ENCODE measurements at places on chromosomes 12 and 14.
A peak's percentile ranks its signal among the peaks of the same experiment; 100 is the strongest.

- DNase-seq, result no peak
Measured at GRCh38 chr12:87802721-87803011, 226.5 kb downstream of the C12orf50 start.

DNA sequence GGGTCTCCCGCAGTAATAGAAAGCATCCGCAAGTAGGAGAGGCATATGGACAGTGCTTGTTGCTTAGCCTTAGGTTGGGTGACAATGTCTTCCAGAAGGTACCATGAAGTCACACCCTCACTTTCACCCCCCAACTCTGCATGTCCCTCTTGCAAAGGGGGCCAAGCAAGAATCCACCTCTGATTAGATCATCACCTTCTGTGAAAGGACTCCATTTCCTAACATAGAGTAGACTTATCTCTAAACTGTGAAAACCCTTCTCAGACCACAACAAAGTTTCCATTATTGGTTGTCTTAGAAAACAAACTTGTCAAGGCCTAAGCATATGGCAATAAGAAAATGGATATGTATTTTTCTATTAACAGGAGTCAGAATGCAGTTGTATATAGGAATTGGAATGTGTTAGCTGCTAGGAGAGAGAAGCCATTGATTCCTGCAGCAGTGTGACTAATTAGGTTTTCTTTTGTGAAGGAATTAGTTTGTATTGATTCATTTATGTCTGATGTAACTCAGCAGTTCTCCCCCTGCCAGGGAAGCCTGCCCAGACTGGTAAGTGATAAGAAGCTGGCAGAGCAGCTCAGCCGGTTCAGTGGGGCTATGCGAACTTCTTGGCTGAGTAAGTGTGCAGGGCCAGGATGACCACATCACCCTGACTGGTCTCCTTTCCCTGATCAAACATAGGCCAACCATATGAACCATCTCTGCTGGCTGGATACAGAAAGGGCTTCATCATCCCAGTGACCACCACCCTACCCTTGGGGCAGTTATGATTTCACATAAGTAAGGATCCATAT, 107.3 kb upstream of the CCDC196 start:
- no peak for DNase-seq

GRCh38 chr14:90513161-90514014, 116.6 kb downstream of the CALM1 start:
- no peak for DNase-seq

DNA sequence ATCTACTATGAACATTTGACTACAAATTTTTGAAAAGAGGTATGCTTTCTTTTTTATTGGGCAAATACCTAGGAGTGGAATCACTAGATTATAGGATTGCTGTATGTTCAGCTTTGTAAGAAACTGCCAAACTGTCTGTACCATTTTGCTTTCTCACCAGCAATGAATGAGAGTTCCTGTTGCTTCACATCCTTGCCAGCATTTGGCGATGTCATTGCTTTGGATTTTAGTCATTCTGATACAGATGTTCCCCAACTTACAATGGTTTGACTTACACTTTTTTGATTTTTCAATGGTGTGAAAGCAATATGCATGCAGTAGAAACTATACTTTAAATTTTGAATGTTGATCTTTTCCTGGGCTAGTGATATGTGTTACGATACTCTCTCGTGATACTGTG, 328.7 kb downstream of the RAD51B start:
- no peak for DNase-seq

DNA sequence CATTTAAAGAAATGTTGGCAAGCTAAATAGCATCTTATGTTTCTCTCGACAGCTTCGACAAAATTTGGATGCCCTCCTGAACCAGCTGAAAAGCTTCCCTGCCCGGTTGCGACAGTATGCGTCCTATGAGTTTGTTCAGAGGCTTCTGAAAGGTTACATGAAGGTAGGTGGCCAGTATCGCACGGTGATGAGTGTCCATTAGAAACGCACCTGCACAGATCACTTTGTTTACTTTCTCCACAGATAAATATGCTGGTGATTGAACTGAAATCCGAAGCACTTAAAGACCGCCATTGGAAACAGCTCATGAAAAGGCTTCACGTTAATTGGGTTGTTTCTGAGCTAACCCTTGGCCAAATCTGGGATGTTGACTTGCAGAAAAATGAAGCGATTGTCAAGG, 36.5 kb downstream of the DYNC1H1 start:
- no peak for DNase-seq

DNA sequence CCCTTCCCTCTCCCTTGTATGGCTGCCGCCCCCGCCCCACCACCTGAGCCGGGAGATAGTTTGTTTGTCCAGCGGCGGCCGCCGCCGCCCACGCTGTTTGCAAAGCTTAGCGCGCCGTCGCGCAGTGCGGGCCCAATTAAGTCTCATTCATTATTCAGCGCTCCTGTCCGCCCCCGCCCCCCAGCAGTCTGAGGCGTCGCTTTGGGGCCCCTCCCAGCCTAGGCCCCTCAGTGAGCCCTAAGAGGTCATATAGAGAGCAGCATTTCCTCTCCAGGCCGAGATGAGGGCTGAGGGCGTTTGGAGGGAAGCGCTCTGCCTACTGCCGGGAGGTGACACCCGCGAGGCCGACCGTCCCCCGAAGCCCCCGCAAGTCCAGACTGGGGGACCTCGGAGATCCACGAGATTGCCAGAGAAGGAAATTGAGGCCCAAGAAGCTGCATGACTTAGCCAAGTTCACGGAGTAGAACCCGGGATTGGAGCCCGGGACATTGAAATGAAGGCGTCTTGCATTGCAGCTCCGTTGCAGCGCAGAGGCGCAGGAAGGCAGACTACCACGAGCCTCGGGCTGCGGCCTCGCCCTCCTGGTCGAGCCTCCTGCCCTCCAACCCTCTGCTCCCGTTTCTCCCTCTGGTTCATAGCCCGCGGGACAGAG, at the start of gene DNAJC22:
DNAJC22 (plus strand) TSS at position 230 of the 652 bp plus-strand sequence. CDS start 1,985 bp downstream, outside the sequence.
- peak; percentile 62 for DNase-seq

GRCh38 chr14:63039866-63040265, 5.4 kb downstream of the KCNH5 start:
- peak; percentile 18 for DNase-seq

- no peak for DNase-seq
Measured at GRCh38 chr14:100535287-100536120, 51.7 kb downstream of the BEGAIN start.

DNA sequence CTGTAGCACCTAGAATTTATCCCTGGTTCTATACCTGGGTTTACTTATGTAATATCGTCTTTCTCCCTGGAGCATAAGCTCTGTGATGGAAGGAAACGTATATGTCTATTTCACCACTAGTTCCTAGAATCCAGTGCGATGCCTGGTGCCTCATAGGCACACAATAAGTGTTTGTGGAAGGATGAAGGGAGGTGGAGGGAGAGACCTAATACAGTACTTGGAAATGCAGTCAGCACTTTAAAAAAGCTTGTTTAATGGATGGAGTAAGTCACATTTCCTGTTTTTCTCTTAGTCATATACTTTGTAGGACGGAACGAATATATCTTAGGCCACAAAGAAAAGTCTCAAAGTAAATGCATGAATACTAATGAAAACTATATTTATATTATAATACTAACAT, 186.5 kb upstream of the HMGA2 start:
- no peak for DNase-seq

- DNase-seq, result no peak
Measured at GRCh38 chr12:100651694-100652093, 78.2 kb downstream of the GAS2L3 start.

- no peak for DNase-seq
Measured at GRCh38 chr12:133165776-133166175, 15.5 kb upstream of the ZNF268 start.

GRCh38 chr14:24351517-24351916, 11.7 kb upstream of the RIPK3 start:
- no peak for DNase-seq

GRCh38 chr12:50589650-50590435, 85.1 kb downstream of the DIP2B start:
- peak; percentile 61 for DNase-seq

DNA sequence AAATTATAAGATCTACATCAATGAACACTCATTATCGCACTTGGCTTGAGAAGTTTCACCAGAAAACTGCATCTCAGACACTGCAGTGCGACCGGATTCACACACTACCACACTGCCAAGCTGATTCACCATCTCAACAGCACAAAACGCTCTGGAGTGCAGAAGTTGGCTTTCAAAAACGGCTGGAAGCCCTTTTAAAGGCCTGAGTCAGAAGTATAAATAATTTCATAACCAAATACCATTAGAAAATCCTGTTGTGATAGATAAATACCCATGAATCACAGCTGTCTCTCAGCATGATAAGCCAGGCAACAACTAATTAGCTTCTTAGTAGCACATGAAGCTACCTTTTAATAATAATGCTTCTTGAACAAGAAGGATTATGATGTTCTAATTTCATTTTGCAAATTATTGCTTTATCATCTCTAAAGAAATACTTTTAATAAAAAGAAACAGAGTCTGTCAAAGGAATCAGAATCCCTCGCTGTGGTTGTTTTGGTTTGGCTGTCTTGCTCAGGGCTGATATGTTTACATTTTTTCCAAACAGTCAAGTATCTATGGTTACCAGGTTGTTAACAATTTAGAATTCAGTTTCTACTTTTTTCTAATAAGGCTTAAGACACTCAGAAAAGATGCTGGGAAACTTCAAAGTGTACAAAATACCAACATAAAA, 51.2 kb downstream of the SLC2A13 start:
- DNase-seq, result no peak

GRCh38 chr12:51867796-51868428, 19.4 kb upstream of the FIGNL2 start:
- DNase-seq, result no peak

- no peak for DNase-seq
Measured at GRCh38 chr12:52243259-52243855, 10.3 kb downstream of the KRT7 start.

GRCh38 chr12:7112041-7112440, 3.0 kb upstream of the C1RL start:
- DNase-seq, result no peak

DNA sequence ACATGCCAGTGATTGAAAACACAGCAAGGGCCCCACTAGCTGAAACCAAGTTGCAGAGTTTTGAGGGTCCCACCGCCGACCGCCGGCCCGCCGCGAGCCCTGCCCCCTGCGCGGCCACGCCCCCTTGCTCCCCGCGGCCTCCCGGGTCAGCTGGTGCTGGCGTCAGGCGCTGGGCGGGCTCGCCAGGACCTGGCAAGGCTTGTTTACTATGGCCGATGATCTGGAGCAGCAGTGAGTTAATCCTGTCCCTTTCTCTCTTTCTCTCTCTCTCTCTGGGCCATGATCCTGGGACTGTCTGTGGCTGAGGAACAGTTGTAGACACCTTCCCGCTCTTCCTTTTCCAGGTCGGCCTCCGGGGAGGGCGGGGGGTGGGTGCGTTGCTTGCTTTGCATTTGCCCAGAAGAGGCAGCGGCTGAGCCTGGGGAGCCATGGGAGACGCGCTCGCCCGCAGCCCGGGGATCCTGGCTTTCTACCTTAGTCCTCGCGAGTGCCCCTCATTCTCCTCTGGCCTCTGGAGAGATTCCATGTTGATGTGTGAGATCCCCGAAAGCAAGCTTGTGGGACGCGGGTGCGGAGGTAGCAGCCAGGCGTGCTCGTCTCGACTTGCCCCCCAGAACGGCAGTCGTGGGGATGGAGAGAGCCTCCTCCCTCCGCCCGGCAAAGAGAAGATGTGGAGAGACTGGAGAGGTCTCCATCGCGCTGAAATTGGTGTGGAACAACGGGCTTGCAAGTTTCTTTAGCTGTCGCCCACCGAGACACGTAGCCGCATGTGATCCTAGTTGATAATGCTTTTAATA, at the start of gene ABHD4:
ABHD4 (plus strand) TSS at position 202 of the 797 bp plus-strand sequence; CDS start at position 209, 7 bp downstream.
- DNase-seq, result peak; percentile 47

- DNase-seq, result no peak
Measured at GRCh38 chr12:56591126-56591525, 39.0 kb downstream of the BAZ2A start.

- DNase-seq, result peak; percentile 23
Measured at GRCh38 chr14:30921305-30921704, 46.9 kb downstream of the COCH start.
